ENCODE measurements at places on chromosomes 2 and 18. TPM values are rescaled to one million over a fixed set of nuclear protein-coding genes. Genes with fewer than 3 reads are reported as not detected.
A peak's percentile ranks its signal among the peaks of the same experiment; 100 is the strongest.

DNA sequence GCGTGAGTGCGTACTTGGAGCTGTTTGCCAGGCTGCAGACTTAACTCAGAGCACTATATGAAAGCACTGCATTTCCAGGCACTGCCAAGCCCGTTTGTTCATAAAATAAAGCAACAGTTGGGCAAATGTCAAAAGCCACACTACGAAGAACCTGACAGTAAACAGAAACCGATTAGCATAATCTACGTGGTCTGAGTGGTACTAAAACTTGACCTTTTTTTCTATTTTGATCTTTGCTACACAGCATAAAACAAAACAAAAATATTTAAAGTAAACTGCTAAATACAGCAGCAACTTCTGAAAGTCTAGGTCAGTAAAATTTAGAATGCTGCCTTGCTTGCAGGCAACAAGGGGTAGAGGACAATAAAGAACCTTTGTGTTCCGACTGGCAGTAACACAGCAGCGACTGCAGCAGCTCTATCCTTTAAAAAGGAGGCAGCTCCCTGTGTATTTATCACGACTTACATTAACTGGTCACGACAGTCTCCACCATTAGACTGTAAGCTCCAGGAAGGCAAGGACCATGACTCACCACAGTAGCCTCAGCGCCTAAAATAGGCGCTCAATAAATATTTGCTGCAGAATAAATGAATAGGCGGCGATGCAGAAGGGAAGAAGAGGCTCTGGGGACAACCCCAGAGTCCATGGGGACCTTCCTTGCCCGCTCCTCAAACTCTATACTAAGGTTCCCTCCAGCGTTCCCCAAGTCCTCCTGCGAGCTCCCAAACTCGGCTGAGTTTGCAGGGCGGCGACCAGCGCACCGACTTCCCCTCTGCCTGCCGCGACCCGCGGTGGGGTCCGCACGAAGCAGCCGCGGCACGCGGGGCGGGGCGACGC lies 902 bp downstream of the SS18 start:
- H3K4me1 ChIP-seq = peaks cover 18% of the 10 kb centered on the region
- peaks cover 16% of the 10 kb centered on the region for H3K36me3 ChIP-seq
- no peak for DNase-seq
- H3K4me3 ChIP-seq = peak overlapping the region; percentile 71
- peak overlapping the region; percentile 96 for H3K27ac ChIP-seq
- H3K27me3 ChIP-seq = no peaks in the 10 kb centered on the region

Gene DSC3
- total RNA-seq = 7.6 TPM

DNA sequence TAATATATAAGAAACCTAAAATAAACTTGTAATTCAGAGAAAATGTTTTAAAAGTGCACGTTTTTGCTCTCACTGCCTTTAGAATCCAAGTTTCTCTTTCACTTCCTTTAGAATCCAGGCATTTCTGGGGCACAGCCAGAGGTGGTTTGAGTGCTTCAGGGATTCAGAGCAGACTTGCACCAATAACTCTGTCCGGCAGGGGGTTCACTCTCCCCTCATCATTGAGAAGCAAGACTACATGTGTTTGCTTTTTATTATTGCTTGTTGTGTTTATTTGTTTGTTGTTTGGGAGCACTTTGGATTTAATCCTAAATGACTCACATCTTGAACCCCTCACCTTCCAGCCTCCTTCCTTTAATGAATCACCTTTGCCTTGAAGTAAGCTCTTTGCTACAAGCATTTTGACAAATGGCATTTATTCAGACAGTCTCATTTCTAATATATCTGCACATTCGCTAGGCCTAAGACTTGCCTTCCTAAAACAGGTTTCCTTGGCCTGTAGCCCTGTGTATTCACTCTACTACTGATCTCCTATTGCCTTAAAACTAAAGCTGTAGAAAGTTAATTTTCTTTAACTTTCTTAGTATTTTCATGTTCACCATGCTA lies 233.5 kb upstream of the ATP5MC3 start:
- peak; percentile 54 for DNase-seq
- H3K4me3 ChIP-seq = no peak overlapping the region
- no peaks in the 10 kb centered on the region for H3K36me3 ChIP-seq
- H3K27me3 ChIP-seq = no peaks in the 10 kb centered on the region

Gene CCDC141
- total RNA-seq = 0.30 TPM

Gene CIB4
- total RNA-seq = not detected

DNA sequence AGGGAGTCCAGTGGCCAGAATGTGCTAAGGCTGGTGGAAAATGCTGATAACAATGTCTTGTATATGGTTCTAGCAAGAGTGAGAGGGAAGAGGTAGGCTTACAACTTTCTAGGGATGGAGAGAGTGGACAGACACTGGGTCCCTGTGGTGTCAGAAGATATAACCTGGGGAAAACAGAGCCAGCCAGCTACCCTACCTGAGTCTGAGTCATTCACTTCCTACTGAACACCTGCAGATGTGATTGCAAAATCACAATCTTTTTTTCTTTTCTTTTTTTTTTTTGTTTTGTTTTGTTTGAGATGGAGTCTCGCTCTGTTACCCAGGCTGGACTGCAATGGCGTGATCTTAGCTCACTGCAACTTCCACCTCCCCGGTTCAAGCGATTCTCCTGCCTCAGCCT lies 7.3 kb downstream of the TET3 start:
- H3K27me3 ChIP-seq = no peaks in the 10 kb centered on the region
- 0 out of 2 replicates have a peak, but pooled peaks cover 4% of the 10 kb centered on the region for H3K36me3 ChIP-seq
- no peak overlapping the region for H3K27ac ChIP-seq
- no peak for DNase-seq
- peaks cover 51% of the 10 kb centered on the region for H3K4me1 ChIP-seq
- H3K4me3 ChIP-seq = no peak overlapping the region

GRCh38 chr18:66168685-66169235 lies 417.9 kb downstream of the CDH7 start:
- H3K36me3 ChIP-seq = no peaks in the 10 kb centered on the region
- no peaks in the 10 kb centered on the region for H3K27me3 ChIP-seq
- H3K4me3 ChIP-seq = no peak overlapping the region
- DNase-seq = no peak
- H3K27ac ChIP-seq = no peak overlapping the region

Gene SERPINB10
- total RNA-seq = not detected

GRCh38 chr2:235747786-235748091 lies 253.9 kb downstream of the AGAP1 start:
- no peaks in the 10 kb centered on the region for H3K27me3 ChIP-seq
- H3K27ac ChIP-seq = no peak overlapping the region
- no peak overlapping the region for H3K4me3 ChIP-seq
- no peaks in the 10 kb centered on the region for H3K4me1 ChIP-seq
- no peak for DNase-seq

- 0 out of 2 replicates have a peak, but pooled peaks cover 5% of the 10 kb centered on the region for H3K4me1 ChIP-seq
- H3K27ac ChIP-seq = no peak overlapping the region
- H3K27me3 ChIP-seq = no peaks in the 10 kb centered on the region
- DNase-seq = no peak
- no peaks in the 10 kb centered on the region for H3K36me3 ChIP-seq
Measured at GRCh38 chr2:168490946-168491605, 35.0 kb downstream of the CERS6 start.

DNA sequence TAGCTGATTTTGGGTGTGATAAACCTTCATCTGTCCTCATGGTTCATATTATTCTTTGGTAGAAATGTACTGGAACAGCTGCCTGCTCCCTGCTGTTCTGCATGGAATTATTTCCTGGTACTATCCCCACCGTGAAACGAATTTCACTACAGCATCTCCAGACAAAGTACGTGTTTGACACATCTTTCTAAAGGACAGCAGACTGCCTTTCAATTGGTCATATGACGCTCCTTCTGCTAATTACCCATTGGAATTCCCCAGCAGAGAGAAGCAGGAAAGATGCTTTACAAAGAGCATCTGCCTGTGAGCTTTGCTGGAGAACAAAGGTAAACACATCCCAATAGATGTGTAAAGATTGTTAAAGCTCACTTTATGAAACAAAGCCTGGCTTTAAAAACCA lies 4.4 kb upstream of the RFX8 start:
- H3K27ac ChIP-seq = no peak overlapping the region
- no peak overlapping the region for H3K4me3 ChIP-seq
- no peak for DNase-seq
- no peaks in the 10 kb centered on the region for H3K27me3 ChIP-seq

GRCh38 chr18:9477509-9477908 lies 2.2 kb downstream of the RALBP1 start:
- H3K27me3 ChIP-seq = no peaks in the 10 kb centered on the region
- DNase-seq = no peak
- no peaks in the 10 kb centered on the region for H3K36me3 ChIP-seq
- peaks cover 23% of the 10 kb centered on the region for H3K4me1 ChIP-seq
- no peak overlapping the region for H3K27ac ChIP-seq

Gene AQP4
- total RNA-seq = 0.07 TPM

Gene MLPH
- total RNA-seq = 81.4 TPM

GRCh38 chr2:46561731-46562450 lies 82.5 kb downstream of the TMEM247 start:
- no peaks in the 10 kb centered on the region for H3K36me3 ChIP-seq
- no peak overlapping the region for H3K27ac ChIP-seq
- H3K27me3 ChIP-seq = no peaks in the 10 kb centered on the region
- no peak overlapping the region for H3K4me3 ChIP-seq
- H3K4me1 ChIP-seq = no peaks in the 10 kb centered on the region
- no peak for DNase-seq

- H3K4me1 ChIP-seq = no peaks in the 10 kb centered on the region
- H3K27me3 ChIP-seq = no peaks in the 10 kb centered on the region
- H3K27ac ChIP-seq = no peak overlapping the region
- H3K36me3 ChIP-seq = no peaks in the 10 kb centered on the region
- DNase-seq = no peak
- H3K4me3 ChIP-seq = no peak overlapping the region
Measured at GRCh38 chr2:29218550-29219125, 103.4 kb downstream of the CLIP4 start.

DNA sequence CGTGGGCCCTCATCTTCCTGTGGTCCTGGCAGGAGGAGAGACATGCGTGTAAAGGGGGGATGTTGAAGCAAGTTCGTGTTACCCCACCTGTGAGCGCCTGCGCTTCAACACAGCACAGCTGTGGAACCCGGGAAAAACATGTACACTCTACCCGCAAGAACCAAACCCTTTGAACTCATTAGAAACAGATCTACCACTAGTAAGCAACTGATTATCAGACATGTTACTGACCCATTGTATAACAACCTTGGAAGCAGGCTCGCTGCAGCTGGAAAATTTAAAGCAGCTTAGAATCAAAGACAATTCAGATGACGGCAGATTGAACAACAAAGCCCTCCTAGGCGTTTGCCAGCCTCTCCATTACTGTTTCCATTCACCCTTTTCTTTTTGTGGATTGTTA lies 771.7 kb upstream of the SALL3 start:
- H3K27ac ChIP-seq = no peak overlapping the region
- no peak for DNase-seq
- no peaks in the 10 kb centered on the region for H3K36me3 ChIP-seq
- H3K4me3 ChIP-seq = no peak overlapping the region
- H3K4me1 ChIP-seq = no peaks in the 10 kb centered on the region

DNA sequence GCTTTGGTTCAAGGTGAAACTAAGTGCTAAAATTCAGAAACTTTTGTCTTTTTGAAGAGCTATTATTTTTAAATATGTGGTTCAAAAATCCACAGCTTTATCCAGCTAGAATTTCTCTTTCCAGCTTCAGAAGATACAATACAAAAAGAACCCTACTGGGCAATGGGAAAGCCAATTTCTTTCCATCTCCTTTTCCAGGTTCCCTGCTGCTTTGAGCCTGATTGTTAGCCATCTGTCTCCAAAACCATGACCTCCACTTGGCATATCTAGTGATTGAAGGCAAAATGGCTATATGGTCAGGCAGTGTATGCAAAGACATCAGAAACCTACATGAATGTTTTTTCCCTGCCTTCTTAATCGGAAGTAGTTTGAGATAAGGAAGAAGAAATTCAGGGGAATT lies 134.1 kb downstream of the KCNH7 start:
- peaks cover 7% of the 10 kb centered on the region for H3K27me3 ChIP-seq
- no peaks in the 10 kb centered on the region for H3K4me1 ChIP-seq
- H3K27ac ChIP-seq = no peak overlapping the region

- no peaks in the 10 kb centered on the region for H3K36me3 ChIP-seq
- no peak overlapping the region for H3K4me3 ChIP-seq
- DNase-seq = no peak
- peaks cover 25% of the 10 kb centered on the region for H3K4me1 ChIP-seq
- H3K27me3 ChIP-seq = peaks cover 24% of the 10 kb centered on the region
- no peak overlapping the region for H3K27ac ChIP-seq
Measured at GRCh38 chr18:75407468-75408437, 19.8 kb downstream of the SMIM21 start.

GRCh38 chr2:110099471-110100225 lies 16.0 kb downstream of the MALL start:
- H3K36me3 ChIP-seq = peaks cover 33% of the 10 kb centered on the region
- no peaks in the 10 kb centered on the region for H3K27me3 ChIP-seq
- no peak for DNase-seq
- H3K4me1 ChIP-seq = peaks cover 96% of the 10 kb centered on the region
- peak overlapping the region; percentile 100 for H3K27ac ChIP-seq

GRCh38 chr2:109619032-109619615 lies 5.0 kb downstream of the SOWAHC start:
- H3K36me3 ChIP-seq = no peaks in the 10 kb centered on the region
- H3K4me1 ChIP-seq = peaks cover 16% of the 10 kb centered on the region
- no peak overlapping the region for H3K27ac ChIP-seq
- no peaks in the 10 kb centered on the region for H3K27me3 ChIP-seq

- DNase-seq = no peak
- H3K36me3 ChIP-seq = no peaks in the 10 kb centered on the region
- H3K27ac ChIP-seq = no peak overlapping the region
- H3K4me1 ChIP-seq = no peaks in the 10 kb centered on the region
Measured at GRCh38 chr2:30692829-30693275, 114.4 kb downstream of the CAPN13 start.

DNA sequence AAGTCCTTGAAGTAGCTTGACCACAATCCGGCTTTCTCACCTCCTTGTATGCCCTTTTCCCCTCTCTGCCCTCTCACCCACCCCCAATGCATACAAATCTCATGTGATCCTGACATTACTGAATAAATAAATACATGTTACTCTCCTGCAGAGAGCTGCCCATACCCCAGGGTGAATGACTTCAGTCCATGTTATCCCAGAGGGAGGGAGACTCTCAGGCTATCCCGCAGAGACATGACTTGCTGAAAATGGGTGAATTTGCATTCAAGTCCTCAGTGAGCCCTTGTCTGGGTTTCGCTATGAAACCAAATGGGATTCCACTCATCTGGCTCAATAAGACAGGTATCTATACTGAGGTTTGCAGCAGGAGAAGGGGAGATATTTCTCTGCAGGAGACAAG lies 168.5 kb downstream of the FHOD3 start:
- H3K27me3 ChIP-seq = peaks cover 1% of the 10 kb centered on the region
- no peak overlapping the region for H3K4me3 ChIP-seq
- no peak overlapping the region for H3K27ac ChIP-seq
- no peaks in the 10 kb centered on the region for H3K36me3 ChIP-seq
- no peaks in the 10 kb centered on the region for H3K4me1 ChIP-seq

Gene PRADC1
- total RNA-seq = 8.6 TPM

DNA sequence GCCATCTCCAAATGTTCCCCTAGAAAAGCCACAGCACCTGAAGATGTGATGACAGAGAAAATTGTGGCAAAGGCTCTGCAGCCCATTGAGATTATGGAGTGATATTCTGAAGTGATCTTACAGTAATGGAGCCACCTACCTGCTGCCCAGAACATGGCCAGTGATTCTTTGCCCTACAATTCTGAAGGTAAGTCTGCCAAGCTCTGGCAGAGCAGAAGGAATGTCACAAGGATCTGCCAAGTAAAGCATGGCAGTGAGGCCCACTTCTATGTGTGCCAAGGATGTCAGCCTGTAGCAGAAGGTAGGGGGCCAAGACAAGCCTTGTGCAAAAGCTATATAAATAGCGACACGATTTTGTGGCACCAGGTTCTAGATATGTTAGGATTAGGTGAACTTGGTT lies 155.1 kb downstream of the RND3 start:
- H3K4me1 ChIP-seq = no peaks in the 10 kb centered on the region
- H3K36me3 ChIP-seq = no peaks in the 10 kb centered on the region
- H3K4me3 ChIP-seq = no peak overlapping the region

Data from HCT116 (cell line).